ENCODE measurements at places on chromosomes 6 and 20.
A peak's percentile ranks its signal among the peaks of the same experiment; 100 is the strongest.

DNA sequence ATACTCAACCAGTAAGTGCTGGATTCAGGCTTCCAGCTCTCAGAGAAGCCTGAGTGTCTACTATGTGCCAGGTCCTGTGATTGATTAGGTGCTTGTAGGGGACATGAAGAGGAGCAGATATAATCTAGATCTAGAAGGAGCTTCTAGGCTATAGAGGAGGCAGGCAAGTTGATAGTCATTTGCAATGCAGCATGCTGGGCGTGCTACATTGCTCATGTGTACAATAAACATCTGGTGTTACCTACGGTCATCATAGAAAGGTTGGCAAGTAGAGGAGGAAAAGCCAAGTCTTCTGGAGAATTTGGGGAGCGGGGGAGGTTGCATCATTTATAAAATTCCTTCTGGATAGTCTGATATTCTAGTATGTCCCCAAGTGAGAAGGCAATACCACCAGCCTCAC, 33.2 kb downstream of the RNF144B start:
- no peak for DNase-seq

DNA sequence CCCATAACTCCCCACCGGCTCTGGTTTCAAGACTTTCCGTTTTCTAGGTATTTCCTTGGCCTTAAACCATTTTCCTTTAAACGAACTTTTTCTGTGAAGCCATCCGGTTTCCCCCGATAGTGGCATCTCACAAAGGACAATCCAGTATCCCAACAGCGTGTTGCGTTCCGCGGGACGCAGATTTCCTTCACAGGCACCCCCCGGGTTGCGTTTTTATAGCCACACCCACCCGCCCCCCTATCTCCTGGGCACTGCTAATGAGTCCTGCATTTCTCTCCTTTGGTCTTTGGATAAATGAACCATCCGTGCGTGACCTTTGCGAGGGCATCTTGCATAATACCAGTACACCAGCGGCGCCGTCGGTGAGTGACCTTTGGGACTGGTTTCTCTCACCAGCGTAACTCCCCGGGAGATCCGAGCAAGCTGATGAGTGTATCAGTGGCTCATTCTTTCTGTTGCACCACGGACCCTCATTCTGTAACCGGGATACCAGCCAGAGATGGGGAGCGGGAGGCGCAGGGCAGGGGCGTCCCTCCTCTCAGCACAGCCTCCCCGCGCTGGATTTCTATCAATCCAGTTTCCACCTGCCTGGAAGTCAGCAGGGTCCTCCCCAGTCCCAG, 586 bp upstream of the NQO2 start:
- DNase-seq, result no peak

- DNase-seq, result no peak
These were observed 114.9 kb upstream of the DST start for GRCh38 chr6:56757588-56757984.

GRCh38 chr20:3218307-3218988, 9.2 kb downstream of the ITPA start:
- DNase-seq, result peak; percentile 59

- no peak for DNase-seq
These were observed 1.7 kb downstream of the ASXL1 start for GRCh38 chr20:32359633-32360332.

Measured in activated T-helper 9 cell treated with anti-CD3 and anti-CD28 coated beads, Interleukin-2, amount 50 U/mL, for 16 hours (primary cell).